ENCODE measurements at places on chromosomes 1 and 21.

DNA sequence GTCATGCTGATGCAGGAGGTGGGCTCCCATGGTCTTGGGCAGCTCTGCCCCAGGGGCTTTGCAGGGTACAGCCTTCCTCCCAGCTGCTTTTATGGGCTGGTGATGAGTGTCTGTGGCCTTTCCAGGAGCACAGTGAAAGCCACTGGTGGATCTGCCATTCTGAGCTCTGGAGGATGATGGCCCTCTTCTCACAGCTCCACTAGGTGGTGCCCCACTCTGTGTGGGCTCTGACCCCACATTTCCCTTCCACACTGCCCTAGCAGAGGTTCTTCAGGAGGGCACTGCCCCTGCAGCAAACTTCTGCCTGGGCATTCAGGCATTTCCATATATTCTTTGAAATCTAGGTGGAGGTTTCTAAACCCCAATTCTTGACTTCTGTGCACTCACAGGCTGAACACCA lies 1188.6 kb downstream of the MRPL39 start:
- DNase-seq = no peak

- no peak for DNase-seq
Observed at GRCh38 chr1:210207597-210208450, 24.8 kb upstream of the SERTAD4 start.

GRCh38 chr1:159168043-159168442 lies 3.4 kb upstream of the CADM3 start:
- DNase-seq = no peak

- no peak for DNase-seq
Observed at GRCh38 chr1:63714482-63714760, 59.4 kb upstream of the ROR1 start.

GRCh38 chr1:45401524-45401923 lies 61.3 kb upstream of the MUTYH start:
- no peak for DNase-seq

DNA sequence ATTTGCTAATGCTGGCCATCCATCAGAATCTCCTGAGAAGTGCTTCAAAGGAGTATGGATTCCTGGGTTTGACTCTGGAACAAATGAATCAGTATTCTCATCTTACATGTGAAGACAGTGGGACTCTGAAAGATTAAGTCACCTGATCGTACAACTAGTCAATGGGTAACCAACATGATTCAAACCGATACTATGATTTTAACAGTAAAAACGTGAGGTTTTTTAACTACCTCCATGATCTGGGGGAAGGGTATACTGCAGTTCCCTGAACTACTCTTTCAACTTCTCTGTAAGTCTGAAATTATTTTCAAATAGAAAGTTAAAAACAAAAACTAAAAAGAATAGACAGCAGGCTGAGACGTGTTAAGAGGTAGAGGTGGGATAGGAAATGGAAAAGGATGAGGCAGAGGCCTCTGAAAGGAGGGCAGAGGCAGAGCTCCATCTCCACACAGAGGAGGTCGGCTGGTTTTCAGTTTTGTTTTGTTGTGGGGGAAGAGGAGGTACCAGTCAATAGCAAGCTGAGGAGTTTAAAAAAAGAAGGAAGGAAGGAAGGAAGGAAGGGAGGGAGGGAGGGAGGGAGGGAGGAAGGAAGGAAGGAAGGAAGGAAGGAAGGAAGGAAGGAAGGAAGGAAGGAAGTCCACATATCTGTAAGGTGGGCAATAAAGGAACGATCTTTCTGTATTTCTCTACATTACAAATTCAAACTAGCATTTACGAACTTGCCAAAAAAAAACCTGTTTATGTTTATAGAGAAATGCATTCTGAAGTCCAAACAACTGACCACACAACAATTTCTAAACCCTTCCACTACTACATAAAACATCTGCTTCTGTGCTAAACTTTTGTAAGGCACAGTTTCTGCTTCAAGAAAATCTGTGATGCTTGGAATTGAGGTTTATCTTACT lies 213.1 kb downstream of the RERE start:
- DNase-seq = no peak

DNA sequence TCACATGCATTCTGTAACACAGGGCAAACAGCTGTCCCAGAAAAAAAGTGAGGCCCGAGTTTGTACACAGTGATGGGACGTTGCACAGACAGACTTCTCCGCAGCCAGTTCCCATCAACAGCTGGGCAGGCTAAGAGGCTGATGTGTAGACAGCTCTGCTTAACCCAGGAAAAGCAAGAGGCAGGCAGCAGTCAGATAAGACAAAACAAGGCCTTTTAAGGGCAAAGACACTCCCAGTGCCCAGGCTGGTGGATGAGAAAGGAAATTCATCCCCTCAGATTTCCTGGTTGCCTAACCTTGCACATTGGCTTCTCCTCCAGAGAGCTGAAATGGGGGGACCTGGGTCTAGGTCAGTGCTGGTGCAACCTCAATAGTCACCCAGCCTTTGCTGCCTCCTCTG lies 17.2 kb upstream of the PHLDA3 start:
- no peak for DNase-seq

GRCh38 chr1:184513421-184513820 lies 126.6 kb downstream of the C1orf21 start:
- no peak for DNase-seq

DNA sequence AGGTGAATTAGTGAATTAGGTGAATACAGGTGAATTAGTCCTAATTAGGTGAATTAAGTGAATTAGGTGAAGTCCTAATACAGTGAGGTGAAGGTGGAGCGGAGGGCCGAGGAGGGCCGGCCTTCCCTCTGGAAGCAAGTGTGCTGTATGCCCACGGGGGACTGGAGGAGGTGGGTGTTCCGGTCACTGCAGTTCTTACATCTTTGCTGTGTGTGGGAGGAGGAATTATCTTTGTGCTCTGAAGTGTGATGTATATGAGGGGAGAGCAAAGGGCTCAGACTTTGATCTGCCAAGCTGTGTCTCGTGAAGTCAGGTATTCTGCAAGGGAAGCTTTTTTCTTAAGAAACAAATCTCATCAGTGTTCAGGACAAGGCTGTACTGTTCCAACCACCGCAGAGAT lies 45.4 kb downstream of the AGPAT3 start:
- DNase-seq = no peak

DNA sequence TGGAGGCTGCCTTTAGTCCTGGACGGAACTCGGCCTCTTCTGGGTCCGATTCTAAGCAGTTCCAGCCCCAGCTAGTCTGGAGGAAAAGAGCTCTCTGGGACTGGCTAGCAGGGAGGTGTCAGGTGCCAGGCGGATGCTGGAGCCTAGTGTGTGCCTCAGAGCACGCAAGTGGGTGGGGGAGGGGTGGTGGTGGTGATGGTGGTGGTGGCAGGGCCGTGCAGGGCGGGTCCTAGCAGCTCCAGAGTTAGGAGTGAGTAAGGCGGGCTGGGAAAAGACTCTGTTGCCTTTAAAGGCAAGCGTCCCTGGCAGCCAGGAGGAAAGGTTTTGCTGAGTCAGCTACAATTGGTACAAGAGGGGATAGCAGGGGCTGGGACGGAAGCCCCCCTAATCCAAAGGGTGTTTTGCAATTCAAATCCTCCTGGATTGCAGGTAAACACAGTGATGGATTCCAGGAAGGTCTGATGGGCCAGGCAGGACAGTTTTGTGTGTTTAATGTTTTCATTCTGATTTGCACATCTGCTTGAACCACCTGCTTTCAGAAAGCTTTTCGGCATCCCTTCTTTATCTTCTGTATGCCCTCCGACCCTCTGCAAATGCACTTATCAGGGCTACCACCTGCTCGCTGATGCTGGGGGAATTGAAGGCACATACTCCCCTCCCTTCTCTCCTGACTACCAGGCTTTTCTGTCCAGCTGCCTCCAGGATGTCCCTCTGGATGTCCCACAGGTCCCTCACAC lies 4.1 kb upstream of the SLC2A1 start:
- peak; percentile 53 for DNase-seq

All from NCI-H1436 (cell line).